Activated gamma-delta T cell treated with anti-CD3 and anti-CD28 coated beads, Interleukin-2, amount 50 U/mL, for 16 hours (primary cell): ENCODE measurements at places on chromosomes 2 and 18.
A peak's percentile ranks its signal among the peaks of the same experiment; 100 is the strongest.

- DNase-seq = no peak
Observed at GRCh38 chr2:10030311-10030736, 13.0 kb upstream of the KLF11 start.

DNA sequence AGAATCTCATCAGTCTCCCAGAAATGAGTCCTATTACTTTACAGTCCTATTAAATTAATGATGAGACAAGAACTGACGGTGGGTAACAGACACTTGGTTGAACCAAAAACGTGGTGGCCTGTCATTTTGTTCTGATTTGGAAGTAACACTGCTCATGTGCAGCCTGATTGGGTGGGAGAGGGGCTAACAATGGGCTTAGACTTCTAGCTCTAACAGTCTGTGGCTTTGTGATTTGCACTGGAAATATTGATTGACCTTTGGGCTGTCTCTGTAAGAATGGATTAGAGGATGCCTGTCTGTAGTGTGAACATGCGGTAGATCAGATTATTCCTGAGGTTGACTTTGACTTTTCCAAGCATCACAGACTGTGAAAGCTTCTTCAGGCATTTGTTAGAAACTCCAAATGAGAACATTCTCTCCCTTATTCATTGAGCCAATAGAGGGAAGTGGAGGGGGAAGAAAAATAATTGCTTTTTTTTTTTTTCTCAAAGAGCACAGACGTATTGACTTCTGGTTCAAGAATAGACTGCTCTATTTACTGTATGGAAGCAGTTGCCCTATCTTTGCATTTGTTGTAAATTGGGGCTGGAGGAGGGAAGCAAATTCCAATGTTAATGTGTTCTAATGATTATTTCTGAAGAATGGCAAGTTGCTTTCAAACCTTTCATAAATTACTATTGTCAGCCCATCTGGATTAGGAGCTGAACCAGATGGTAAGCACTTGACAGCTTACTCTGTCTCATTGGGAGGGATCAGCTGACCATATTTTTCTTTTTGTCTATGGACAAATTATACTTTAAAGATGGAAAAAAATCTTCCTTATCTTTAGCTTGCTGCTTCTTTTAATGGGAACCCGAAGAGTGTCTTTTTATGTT, 85.8 kb upstream of the TTN start:
- DNase-seq = no peak

- DNase-seq = no peak
Observed at GRCh38 chr2:121253021-121253673, 31.9 kb downstream of the TFCP2L1 start.

DNA sequence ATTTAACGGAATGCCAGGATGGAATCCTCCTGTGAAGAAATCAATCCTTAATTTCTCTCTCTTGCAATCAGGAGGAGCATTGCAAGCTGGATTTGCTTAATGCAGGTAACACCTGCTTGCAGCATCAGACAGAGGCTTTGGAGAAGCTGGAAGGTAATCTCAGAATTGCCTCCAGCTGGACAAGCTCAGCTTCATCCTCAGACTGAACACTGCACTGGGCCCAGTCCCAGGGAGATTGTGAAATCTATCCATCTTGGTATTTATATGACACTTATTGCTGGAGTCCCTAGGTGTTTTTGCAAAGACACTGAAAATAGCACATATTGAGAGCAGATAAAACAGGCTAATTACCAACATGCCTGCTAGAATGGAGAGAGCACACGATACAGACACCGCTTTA, 179.4 kb upstream of the SESTD1 start:
- DNase-seq = no peak

DNA sequence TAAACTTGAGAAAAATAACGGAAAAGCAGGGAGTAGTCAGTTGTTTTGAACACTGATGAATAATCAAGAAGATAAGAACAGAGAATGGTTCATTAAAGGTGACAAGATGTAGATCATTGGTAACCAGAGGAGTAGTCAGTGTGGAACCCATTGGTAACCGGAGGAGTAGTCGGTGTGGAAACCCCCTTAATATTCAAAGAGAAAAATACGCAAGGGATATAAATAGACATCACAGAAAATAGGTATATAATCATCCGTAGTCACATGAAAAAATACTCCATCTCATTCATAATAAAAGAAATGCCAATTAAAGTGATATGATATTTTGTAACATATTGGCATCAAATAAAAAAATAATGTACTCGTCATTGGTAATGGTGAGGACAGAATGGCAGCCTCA, 70.6 kb upstream of the EPAS1 start:
- no peak for DNase-seq

GRCh38 chr18:57603871-57604270, 17.4 kb upstream of the FECH start:
- DNase-seq = no peak

- DNase-seq = no peak
Observed at GRCh38 chr2:42897358-42897757, 105.0 kb upstream of the HAAO start.

- no peak for DNase-seq
Observed at GRCh38 chr2:29492701-29493100, 377.5 kb downstream of the CLIP4 start.

- no peak for DNase-seq
Observed at GRCh38 chr2:173427887-173428668, 73.4 kb downstream of the CDCA7 start.

GRCh38 chr2:4151521-4151920, 448.1 kb downstream of the DCDC2C start:
- DNase-seq = no peak

DNA sequence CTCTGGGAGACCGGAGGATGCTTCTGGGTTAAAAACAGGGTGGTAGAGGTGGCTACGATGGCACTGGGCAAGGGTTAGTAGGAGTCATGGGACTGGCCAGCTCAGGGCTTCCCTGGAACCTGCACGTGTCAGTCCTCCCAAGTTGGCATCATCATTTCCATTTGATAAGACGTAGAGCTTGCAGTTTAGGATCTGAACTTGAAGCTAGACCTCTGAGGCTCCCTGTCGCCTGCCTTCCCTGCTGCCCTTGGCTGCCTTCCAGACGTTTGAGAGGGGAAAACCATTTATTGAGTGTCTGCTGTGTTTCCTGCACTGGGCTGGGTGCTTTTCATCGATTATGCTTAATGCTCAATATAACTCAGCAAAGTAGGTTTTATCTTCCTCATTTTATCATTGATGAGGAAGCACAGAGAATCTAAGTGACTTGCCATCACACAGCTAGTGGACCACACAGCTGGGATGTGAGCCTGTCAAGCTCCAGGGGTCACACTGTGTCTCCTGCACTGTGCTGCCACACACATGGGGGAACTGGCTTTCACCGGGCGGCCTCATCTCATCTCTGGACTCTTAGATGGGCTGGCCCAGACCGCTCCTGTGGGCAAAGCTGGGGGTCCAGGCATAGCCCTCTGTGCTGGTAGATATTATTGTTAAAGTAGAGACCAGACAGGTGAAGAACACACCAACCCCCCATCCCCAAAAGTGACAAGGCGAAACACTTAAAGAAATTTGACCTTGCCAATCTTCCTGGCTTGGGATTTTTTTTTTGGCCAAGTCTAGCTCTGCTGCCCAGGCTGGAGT, 7.8 kb downstream of the NT5DC4 start:
- no peak for DNase-seq

DNA sequence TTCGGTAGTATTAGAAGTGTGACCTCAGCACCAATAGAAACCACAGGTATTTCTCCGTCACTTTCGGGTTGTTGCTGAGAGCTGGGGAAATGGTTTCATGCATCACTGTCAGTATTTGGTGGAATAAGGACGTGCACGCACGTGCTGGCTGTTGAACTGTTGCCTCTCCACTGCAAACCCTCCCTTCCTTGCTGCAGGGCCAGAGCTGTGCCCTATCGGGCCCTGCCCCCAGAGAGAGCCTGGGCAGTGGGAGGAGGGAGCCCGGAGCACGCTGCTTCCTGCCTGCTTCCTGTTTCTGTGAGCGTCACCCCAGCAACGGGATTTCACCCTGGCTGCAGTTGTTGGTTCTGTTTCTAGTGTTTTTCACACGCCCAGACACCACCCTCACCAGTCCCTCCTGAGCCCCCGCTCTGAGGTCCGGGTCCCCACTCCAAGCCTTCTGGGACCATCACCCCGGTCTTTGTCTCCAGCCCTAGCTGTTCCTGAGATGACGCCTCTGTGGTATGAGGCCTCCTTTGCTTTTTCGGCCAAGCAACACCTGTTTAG, 47.4 kb downstream of the LRRFIP1 start:
- peak; percentile 68 for DNase-seq

- DNase-seq = no peak
Observed at GRCh38 chr2:128512379-128513115, 193.9 kb upstream of the HS6ST1 start.

GRCh38 chr18:25349926-25350487, 2.0 kb downstream of the ZNF521 start:
- DNase-seq = no peak

- no peak for DNase-seq
Observed at GRCh38 chr18:5771343-5771742, 124.0 kb downstream of the TMEM200C start.

- no peak for DNase-seq
Observed at GRCh38 chr2:95270541-95271081, 3.6 kb upstream of the PROM2 start.

DNA sequence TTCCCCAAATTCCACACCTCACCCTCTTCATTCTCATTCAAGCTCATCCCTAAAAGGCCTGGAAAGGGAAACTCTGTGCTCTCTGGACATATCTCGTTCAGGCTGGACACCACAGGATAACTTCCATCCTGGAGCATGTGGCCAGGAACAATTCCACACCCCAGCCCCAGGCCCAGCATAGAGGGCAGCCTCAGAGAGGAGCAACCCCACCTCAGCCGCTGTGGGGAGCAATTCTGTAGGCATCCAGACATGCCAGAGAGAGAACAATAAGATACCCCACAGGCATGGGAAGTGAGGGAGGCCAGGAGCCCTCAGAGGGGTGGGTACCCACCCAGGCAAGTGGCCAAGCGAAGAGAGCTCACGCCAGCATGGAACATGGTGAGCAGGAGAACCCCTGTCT, 143.4 kb downstream of the GFPT1 start:
- DNase-seq = no peak

DNA sequence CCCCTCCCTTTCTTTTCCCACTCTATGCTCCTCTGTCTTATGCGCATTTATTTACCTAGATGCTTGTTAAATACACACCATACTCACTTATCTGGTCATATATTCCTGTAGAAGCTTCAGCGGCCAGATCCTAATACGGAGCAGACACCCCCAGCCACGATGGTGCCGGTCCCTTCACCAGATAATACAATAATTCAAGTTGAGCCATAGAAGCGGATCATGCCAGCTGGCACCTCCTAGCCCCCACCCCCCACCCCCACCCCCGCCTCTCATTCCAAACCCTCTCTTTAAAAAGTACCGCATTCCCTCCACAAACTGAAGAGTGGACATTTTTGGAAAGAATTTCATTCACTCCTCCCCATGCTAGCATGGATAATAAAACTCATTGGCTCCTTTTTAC, 95.2 kb downstream of the BIN1 start:
- no peak for DNase-seq

DNA sequence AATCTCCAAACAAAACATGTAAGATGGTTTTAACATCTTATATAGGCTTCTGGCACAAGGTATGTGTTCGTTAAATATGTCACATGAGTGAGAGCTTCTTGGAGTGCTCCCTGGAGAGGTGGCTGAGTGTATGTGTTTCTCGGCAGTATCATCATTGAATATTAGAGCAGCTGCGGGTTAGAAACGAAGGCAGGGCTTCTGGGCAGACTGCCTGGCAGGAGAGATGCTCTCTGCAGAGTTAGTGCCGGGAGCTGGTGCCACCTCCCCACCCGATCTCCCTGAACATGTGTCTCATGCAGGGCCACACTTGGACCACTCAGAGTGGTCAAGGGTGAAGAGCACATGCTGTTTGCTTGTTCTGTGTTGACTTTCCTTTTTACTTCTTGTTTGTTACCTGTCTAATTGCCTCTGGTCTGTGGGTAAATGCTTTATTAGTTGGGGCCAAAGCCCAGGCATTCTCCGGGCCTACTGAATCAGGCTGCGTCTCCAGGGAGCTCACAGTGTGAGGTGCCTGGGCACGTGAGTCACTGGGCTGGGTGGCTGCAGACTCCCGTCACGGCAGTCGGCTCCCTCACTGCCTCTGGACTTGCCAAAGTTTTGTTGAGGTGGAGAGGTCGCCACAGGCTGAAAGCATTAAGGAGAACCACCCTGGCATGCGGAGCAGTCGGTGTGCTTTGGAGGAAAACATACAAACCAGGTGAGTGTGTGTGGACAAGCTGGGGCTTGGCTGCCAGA, 246.6 kb downstream of the FHOD3 start:
- DNase-seq = no peak

GRCh38 chr2:205169464-205169863, 512.8 kb upstream of the NRP2 start:
- no peak for DNase-seq

GRCh38 chr18:77894060-77894459, 644.4 kb downstream of the GALR1 start:
- DNase-seq = no peak

- no peak for DNase-seq
Observed at GRCh38 chr18:4672162-4672561, 217.1 kb upstream of the DLGAP1 start.

GRCh38 chr2:25341011-25341727, 556 bp downstream of the DNMT3A start:
- DNase-seq = no peak

DNA sequence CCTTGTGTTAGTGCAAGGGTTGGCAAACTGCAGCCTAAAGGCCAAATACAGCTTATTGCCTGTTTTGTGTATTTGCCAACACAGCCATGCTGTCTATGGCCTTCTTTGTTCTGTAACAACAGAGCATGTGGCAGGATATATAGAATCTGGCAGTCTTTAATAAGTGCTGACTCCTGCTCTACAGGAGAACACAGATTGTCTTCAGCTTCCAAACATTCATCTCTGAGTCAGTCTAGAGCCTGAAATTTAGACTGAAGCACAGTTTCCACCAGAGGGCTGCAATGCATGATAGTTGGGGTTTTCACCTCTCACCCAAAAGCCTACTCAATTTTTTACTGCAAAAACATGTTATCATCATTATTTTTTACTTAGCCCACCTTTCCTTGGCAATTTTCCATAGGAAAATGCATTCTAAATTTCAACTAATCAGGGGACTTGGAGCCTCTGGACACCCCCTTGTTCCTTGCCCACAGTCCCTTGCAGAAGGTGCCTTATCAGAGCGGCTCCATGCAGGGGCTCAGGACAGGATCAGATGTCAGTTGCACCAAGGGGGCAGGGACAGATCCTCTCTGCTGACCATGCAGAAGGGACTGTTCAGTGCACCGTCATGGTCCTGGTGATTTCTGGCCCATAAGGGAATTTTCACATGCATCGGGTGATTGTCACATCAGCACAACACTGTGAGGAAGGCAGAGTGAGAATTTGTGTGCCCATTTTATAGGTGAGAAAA, 12.4 kb downstream of the IL37 start:
- no peak for DNase-seq

DNA sequence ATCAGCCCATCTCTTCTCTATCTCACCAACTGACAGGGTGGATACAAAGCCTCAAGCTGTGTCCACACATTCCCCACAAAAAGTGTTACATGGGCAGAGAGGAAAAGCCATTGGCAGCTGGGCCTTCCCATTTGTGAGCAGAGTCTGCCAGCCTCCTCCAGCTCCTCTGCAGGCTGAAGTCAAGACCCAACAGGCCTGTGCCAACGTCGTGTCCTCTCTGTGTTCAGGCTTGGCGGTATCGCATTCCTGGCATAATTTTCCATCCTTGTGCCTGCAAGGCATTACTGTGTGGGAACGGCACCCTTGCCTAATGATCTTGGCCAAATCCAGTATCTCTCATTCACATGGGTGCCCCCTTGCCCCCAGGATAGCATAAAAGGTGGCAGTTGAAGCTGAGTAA, 41.5 kb upstream of the APCDD1 start:
- DNase-seq = no peak

- DNase-seq = no peak
Observed at GRCh38 chr2:81195774-81196382, 891.3 kb upstream of the LRRTM1 start.
